ENCODE measurements at places on chromosomes 16 and 17. TPM values are rescaled to one million over a fixed set of nuclear protein-coding genes. Genes with fewer than 3 reads are reported as not detected.

DNA sequence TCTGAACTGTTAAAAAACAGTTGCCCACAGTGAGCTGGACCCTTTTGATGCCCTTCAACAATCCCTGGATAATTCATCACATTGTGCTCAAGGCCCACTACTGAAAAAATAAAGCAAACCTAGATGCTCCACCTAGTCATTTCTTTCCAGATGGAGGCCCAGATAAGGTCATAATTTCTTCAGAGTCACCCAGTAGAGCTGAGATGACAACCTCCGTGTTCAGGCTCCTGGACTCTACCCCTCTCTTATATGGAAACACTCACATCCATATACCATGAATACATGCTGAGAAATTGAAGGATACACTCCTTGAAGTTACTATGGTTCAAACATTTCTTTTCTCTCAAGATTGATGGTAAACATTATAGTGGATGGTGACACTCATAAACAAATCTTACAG, 2.7 kb upstream of the ABCA3 start:
- no peaks in the 10 kb centered on the region for H3K4me1 ChIP-seq
- no peak overlapping the region for H3K4me3 ChIP-seq
- H3K27me3 ChIP-seq = no peaks in the 10 kb centered on the region
- no peak for DNase-seq
- no peaks in the 10 kb centered on the region for H3K36me3 ChIP-seq

Gene NOS2
- total RNA-seq = 0.22 TPM

GRCh38 chr17:63558441-63558840, 8.2 kb downstream of the DCAF7 start:
- H3K4me3 ChIP-seq = no peak overlapping the region
- H3K36me3 ChIP-seq = no peaks in the 10 kb centered on the region
- no peak for DNase-seq
- no peak overlapping the region for H3K27ac ChIP-seq

Gene SEZ6L2
- 0.90 TPM for total RNA-seq

Gene BCL7C
- total RNA-seq = 52.6 TPM

- DNase-seq = no peak
- H3K27me3 ChIP-seq = no peaks in the 10 kb centered on the region
- H3K4me3 ChIP-seq = peak overlapping the region; percentile 89
- peak overlapping the region; percentile 98 for H3K27ac ChIP-seq
- no peaks in the 10 kb centered on the region for H3K36me3 ChIP-seq
- H3K4me1 ChIP-seq = no peaks in the 10 kb centered on the region
These were observed 789 bp downstream of the CSNK1D start for GRCh38 chr17:82272495-82273326.

Gene ST6GALNAC1
- 13.8 TPM for total RNA-seq

DNA sequence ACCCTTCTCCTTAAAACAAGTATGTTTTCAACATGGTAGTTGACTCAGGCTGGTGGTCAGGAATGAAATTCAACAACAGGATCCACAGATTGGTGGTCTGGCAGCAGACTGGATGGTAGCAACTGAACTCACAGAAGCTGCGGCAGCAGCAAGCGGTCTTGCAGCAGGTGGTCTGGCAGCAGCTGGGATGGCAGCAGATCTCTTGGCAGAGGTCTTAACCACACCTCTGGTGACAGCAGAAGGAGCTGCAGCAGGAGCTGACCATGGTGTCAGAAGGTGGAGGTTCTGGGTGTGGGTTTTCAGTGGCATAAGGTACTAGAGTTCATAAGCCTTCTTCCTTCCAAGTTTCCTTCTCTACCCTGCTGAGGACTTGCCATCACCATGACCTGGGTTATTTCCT, 2.2 kb upstream of the KRTAP4-1 start:
- H3K27ac ChIP-seq = no peak overlapping the region
- H3K4me1 ChIP-seq = no peaks in the 10 kb centered on the region
- DNase-seq = no peak

Gene EPX
- not detected for total RNA-seq

DNA sequence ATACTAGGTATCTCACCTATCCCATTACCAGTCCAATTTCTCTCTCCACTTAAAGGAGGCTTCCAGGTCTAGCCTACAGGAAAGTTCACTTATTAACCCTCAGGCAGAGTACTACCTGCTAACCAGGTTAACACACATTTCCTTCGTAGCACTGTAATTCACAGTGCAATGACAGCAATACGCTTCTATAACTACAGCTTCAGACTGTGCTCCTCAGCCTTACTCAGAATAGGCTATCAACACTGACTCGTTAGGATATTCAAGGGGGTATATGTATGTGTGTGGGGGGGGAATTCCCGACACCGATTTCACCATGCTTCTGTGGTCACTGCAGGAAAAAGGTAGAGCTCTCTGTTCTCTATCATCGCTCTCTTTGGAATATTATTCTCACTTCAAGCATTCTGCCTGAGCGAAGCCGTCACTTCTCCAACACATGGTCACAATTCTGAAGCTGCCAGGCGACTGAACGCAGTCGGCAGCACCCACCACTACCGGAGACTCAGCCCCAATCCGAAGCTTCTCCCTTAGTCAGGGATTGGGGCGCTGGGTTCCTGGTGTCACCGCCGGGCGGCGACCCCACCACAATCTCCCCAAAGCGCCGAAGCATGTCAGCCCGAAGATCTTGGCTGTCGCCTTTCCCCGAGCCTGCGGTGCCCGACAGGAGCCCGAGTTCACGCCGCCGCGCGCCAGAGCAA, 618 bp downstream of the GGA3 start:
- H3K27ac ChIP-seq = peak overlapping the region; percentile 94
- H3K27me3 ChIP-seq = no peaks in the 10 kb centered on the region
- DNase-seq = no peak
- no peaks in the 10 kb centered on the region for H3K4me1 ChIP-seq
- peak overlapping the region; percentile 82 for H3K4me3 ChIP-seq

GRCh38 chr17:28992625-28993600, 12.9 kb downstream of the SEZ6 start:
- H3K4me3 ChIP-seq = no peak overlapping the region
- H3K27ac ChIP-seq = no peak overlapping the region
- DNase-seq = no peak

Gene CLEC19A
- total RNA-seq = not detected

GRCh38 chr16:72554935-72555334, 383.0 kb upstream of the PMFBP1 start:
- no peak for DNase-seq
- no peaks in the 10 kb centered on the region for H3K4me1 ChIP-seq
- no peak overlapping the region for H3K4me3 ChIP-seq
- H3K27me3 ChIP-seq = no peaks in the 10 kb centered on the region

- H3K4me3 ChIP-seq = no peak overlapping the region
- H3K36me3 ChIP-seq = no peaks in the 10 kb centered on the region
- H3K27ac ChIP-seq = no peak overlapping the region
- no peaks in the 10 kb centered on the region for H3K27me3 ChIP-seq
These were observed 22.2 kb downstream of the TEX2 start for GRCh38 chr17:64240741-64241347.

- no peak overlapping the region for H3K4me3 ChIP-seq
- H3K27me3 ChIP-seq = no peaks in the 10 kb centered on the region
- no peaks in the 10 kb centered on the region for H3K4me1 ChIP-seq
- peak; percentile 43 for DNase-seq
These were observed 36.6 kb upstream of the MED9 start for GRCh38 chr17:17440010-17440843.

DNA sequence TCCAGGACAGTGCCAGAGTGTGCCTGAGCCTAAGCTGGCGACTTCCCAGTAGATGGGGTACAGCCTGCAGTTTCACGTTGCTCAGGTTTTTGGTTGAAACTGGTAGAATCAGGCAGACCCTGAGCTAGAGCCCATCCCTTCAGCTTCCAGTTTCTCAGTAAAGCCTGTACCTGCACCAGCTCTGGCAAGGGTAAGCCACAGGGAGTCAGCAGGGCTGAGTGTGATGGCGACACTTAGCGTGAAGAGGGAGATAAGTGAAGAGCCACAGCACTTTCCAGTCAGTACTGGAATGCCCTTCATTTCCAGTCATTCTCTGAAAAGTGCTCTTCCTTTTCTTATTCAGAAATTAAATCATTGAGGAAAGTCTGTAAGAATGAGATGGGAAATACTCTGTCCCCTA, 22.4 kb downstream of the PLD6 start:
- peaks cover 19% of the 10 kb centered on the region for H3K4me1 ChIP-seq
- no peaks in the 10 kb centered on the region for H3K27me3 ChIP-seq
- no peak overlapping the region for H3K27ac ChIP-seq
- no peak for DNase-seq

DNA sequence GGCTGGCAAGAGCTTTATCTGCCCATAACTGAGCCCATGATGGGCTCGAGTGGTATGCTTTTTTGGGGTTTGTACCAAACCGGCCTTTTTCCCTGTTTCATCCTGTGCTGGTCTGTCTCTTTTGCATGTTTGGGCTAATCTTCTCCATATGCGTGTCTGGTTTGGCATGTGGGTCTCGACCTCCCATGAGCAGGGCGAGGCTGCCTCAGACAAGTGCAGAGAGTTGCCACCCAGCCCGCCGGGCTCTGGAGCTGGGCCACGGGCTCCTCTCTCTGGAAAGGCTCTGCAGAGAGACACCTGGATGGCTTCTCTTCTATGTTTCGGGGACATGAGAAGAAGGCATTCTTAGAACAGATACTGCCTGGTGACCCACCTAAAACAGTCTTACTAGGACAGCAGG, 67.8 kb upstream of the TBX2 start:
- H3K4me3 ChIP-seq = no peak overlapping the region
- H3K27me3 ChIP-seq = no peaks in the 10 kb centered on the region
- no peaks in the 10 kb centered on the region for H3K4me1 ChIP-seq

Gene SLC35G6
- total RNA-seq = not detected

Gene UBE2G1
- 44.0 TPM for total RNA-seq

GRCh38 chr16:50025537-50025931, 509 bp downstream of the CNEP1R1 start:
- no peaks in the 10 kb centered on the region for H3K27me3 ChIP-seq
- H3K4me1 ChIP-seq = no peaks in the 10 kb centered on the region
- H3K4me3 ChIP-seq = peak overlapping the region; percentile 98

Gene KCNG4
- not detected for total RNA-seq

- H3K4me1 ChIP-seq = peaks cover 33% of the 10 kb centered on the region
- DNase-seq = peak; percentile 41
- H3K36me3 ChIP-seq = no peaks in the 10 kb centered on the region
- peak overlapping the region; percentile 94 for H3K4me3 ChIP-seq
- H3K27ac ChIP-seq = peak overlapping the region; percentile 38
- H3K27me3 ChIP-seq = no peaks in the 10 kb centered on the region
These were observed 2.1 kb downstream of the CFAP20 start for GRCh38 chr16:58127033-58127556.

- no peak overlapping the region for H3K27ac ChIP-seq
- DNase-seq = no peak
- no peaks in the 10 kb centered on the region for H3K4me1 ChIP-seq
- no peak overlapping the region for H3K4me3 ChIP-seq
- H3K36me3 ChIP-seq = no peaks in the 10 kb centered on the region
These were observed 107.4 kb downstream of the PARN start for GRCh38 chr16:14522671-14523070.

DNA sequence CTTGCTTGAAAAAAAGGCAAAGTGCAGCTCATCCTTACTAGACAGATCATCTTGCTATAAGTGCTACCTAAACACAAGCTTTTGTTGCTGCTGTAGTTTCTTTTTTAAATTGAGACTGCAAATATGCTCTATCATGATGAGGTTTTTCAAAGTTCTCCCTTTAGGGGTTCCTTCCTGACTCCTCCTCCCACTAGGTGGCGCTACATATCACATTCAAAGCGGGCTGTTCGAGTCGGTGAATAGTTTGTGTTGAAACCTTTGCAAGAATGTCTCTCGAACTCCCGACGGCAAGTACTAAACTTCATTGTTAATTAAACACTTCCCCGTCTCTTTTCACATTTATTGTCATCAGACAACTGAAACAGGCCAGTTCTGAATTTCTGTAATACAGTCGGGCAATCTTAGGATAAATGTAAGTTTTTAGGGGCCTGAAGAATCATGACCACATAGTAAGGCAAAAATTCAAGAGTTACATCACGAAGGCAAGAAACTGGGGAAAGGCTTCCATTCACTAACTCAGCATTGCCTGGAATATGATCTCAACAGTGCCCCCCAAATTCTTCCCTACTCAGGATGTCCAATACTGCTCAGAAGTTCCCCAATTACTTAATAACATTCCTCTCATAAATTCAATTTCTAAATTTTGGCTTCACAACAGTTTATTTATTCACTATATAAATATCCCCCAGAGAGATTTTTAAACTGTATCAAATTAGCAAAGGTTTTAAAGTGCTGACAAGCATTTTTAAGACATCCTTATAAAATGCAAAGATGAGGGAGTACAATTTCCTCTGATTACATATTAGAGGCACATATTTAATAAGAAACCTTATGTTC, 6.7 kb downstream of the HS3ST3A1 start:
- H3K27me3 ChIP-seq = peaks cover 13% of the 10 kb centered on the region
- peak; percentile 96 for DNase-seq
- H3K4me1 ChIP-seq = no peaks in the 10 kb centered on the region
- H3K27ac ChIP-seq = no peak overlapping the region
- no peak overlapping the region for H3K4me3 ChIP-seq
- no peaks in the 10 kb centered on the region for H3K36me3 ChIP-seq

Gene ZNHIT3
- total RNA-seq = 21.0 TPM

GRCh38 chr16:88697831-88698615, 8.2 kb downstream of the RNF166 start:
- H3K4me3 ChIP-seq = no peak overlapping the region
- H3K27me3 ChIP-seq = no peaks in the 10 kb centered on the region
- no peak for DNase-seq
- no peak overlapping the region for H3K27ac ChIP-seq

Gene METRNL
- total RNA-seq = 134 TPM

- no peak for DNase-seq
- peaks cover 2% of the 10 kb centered on the region for H3K36me3 ChIP-seq
- H3K27me3 ChIP-seq = no peaks in the 10 kb centered on the region
- H3K4me3 ChIP-seq = no peak overlapping the region
These were observed 24.8 kb downstream of the CEP131 start for GRCh38 chr17:81197831-81198490.

Gene GAST
- not detected for total RNA-seq

DNA sequence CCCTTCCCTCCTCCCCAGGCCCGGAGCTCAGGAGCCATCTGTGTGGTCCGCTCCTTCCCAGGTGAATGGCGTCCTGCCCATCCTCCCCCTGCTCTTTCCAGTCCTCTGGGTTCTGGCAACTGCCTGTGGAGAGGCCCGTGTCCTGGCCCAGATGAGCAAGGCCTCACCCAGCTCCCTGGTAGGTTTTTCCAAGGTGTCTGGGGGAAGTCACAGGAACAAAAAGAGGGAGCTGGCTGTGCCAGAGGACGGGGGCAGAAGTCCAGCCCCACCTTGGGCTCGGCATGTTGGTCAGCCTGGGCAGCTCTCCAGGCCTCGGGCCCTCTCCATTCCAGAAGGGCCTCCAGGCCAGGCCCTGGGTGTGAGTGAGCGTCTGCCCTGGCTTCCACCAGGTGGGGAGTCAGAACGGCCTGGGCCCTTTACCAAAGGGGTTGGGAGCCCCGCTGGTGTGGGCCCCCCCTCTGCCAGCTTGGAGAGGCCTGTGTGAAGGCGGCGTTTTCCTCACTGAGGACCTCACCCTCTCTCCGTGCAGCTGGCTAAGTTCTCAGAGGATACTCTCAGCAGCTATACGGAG, 25.1 kb downstream of the CASKIN2 start:
- H3K36me3 ChIP-seq = peaks cover 11% of the 10 kb centered on the region
- peak overlapping the region; percentile 70 for H3K27ac ChIP-seq
- H3K4me1 ChIP-seq = peaks cover 29% of the 10 kb centered on the region
- no peaks in the 10 kb centered on the region for H3K27me3 ChIP-seq
- no peak overlapping the region for H3K4me3 ChIP-seq

Gene NPIPB8
- total RNA-seq = 1.3 TPM

All from tibial nerve (tissue), 4 donors.